ENCODE measurements at places on chromosomes 3 and 15. TPM values are rescaled to one million over a fixed set of nuclear protein-coding genes. Genes with fewer than 3 reads are reported as not detected.

DNA sequence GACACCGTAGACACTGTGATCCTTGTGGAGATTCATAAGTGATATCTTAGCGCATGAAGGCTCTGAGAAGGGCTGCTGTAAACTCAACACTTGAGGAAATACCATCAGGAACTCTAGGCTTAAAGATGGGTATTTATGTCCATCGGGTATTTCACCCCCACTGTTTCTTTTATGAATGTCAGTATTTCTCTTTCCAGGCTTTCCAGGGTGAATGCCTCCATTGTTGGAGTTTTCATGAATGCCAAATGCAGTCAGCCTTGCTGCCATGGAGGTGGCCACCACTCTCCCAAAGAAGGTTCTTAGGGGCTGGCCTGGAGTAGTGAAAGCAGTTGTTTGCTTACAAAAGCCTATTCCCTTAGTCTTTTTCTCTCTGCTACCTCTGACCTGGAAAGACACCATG is 259.2 kb downstream of the SLCO3A1 start:
- H3K4me3 ChIP-seq = no peak overlapping the region
- H3K36me3 ChIP-seq = no peaks in the 10 kb centered on the region
- no peaks in the 10 kb centered on the region for H3K4me1 ChIP-seq
- DNase-seq = no peak

DNA sequence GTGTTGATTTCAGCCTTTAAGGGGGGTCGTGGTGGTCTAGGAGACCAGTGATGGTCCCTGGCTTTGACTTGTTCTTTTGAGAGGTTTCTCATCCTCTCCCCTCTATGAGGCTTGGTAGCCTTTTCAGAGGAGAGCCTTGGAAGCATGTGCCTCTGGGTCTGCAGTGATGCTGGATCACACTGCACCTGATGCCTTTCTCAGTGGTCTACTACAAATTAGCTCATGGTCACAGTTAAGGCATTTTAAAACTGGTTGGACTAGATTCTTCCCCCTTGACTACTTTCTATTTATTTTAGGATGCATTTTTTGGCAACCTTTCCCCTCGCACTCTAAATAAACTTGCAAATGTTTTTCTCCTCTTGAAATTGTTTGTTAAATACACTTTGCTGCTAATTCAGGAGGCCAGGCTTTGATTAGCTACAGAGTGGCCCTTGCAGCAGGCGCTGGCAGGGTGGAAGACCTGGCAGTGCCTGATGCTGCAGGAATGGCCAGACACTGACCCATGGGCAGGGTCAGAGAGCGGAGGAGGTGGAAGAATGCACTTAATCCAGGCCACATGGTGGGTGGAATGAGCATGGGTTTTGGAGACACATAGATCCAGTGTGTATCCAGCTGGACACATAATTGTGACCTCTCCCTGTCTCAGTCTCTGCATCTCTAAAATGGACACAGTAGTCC is 318.8 kb upstream of the CTDSPL start:
- no peak for DNase-seq
- no peaks in the 10 kb centered on the region for H3K4me1 ChIP-seq
- no peaks in the 10 kb centered on the region for H3K27me3 ChIP-seq
- no peak overlapping the region for H3K4me3 ChIP-seq
- no peak overlapping the region for H3K27ac ChIP-seq

Gene TRAT1
- total RNA-seq = not detected

Gene MORC1
- not detected for total RNA-seq

Measured in pancreas (tissue), 10 donors.